ENCODE measurements at places on chromosomes 7 and 10.

DNA sequence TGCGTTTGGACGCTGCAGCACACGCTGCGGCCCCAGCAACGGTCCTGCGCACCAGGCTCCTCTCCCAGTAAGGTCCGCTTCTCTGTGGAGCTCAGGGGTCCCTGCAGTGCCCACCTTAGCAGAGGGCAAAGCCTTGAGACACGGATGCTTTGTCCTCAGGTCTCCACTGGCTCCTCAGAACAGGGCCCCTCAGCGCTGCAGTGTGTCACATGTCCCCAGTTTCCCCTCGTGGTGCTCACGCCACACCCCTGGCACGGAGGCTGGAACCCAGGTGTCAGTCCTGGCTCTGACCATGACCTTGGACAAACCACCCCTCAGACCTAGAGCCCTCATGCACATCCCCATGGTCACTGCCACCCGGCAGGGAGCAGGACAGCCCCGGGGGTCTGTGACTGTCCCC, 19.9 kb upstream of the GPER1 start:
- DNase-seq = no peak
- H3K4me1 ChIP-seq = peaks cover 7% of the 10 kb centered on the region
- H3K4me3 ChIP-seq = no peak overlapping the region
- no peaks in the 10 kb centered on the region for H3K36me3 ChIP-seq
- no peaks in the 10 kb centered on the region for H3K27me3 ChIP-seq
- no peak overlapping the region for H3K27ac ChIP-seq

DNA sequence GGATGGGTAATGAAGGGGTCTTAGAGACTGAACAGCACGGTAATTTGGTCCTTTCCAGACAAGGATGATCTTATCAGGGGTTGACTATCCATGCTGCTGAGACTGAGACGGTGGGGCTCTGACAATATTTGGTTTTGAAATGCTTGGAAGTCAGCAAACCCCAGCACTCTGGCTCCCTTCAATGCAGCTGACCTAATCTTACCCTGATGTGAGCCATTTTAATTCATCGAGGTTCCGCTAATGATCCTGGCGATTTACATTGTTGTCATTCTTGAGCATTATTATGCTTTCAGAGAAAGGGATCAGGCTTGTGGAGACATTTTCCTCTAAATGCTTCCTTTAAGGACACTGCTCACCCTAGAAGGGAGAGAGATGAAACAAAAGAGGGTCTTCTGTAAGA, 114.6 kb upstream of the BMPER start:
- 0 out of 2 replicates have a peak, but pooled peaks cover 2% of the 10 kb centered on the region for H3K27me3 ChIP-seq
- no peak overlapping the region for H3K4me3 ChIP-seq
- no peak overlapping the region for H3K27ac ChIP-seq
- no peak for DNase-seq
- H3K4me1 ChIP-seq = no peaks in the 10 kb centered on the region
- no peaks in the 10 kb centered on the region for H3K36me3 ChIP-seq

DNA sequence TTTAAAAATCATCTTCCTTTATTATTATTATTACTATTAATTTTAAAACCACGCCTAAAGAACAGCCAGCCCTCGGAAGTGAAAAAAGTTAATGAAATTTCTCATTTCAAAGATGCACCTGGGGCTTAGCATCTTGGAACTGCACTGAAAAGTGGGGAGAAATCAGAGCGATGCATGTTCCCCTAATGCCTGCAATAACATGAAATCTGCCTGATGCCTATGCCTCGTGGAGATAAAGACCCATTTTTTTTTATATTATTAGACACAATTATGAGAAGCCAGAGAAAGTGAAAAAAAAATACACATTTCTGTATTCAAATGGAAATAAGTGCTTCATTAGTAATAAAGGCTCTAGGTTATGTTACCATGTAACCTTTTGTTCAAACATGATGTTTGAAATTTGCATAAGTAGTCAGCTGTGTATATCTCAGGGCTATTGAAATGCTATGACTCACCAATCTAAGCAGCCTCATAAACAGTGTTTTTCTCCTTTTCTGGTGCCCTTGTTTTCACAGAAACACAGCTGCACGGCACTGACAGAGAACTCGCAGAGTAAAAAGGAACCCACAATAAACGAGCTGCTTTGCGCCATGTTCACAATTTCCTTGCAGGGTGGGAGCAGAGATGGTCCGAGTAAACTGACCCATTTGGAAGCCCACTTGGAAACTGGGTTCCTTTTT, 175.8 kb upstream of the PRKCQ start:
- peaks cover 25% of the 10 kb centered on the region for H3K4me1 ChIP-seq
- no peak overlapping the region for H3K27ac ChIP-seq
- DNase-seq = no peak
- no peaks in the 10 kb centered on the region for H3K36me3 ChIP-seq

DNA sequence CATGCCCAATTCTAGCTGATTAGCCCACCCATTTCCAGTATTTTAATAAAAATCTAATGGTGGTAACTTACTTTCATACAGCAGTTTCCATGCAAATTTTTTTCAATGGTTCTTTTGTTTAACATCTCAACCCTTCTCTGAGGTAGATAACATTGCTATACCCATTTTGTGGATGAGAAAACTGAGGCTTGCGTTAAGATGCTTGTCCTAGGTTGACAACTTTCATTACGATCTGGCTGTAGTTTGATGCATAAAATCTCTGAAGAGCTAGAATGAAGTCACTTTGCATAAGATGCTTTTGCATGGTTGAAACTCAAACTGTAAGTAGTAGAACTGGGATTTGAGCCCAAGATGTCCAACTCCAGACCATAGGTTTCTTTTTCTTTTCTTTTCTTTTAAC, 309.5 kb upstream of the PODXL start:
- H3K27ac ChIP-seq = no peak overlapping the region
- no peak overlapping the region for H3K4me3 ChIP-seq
- peaks cover 20% of the 10 kb centered on the region for H3K4me1 ChIP-seq
- H3K27me3 ChIP-seq = no peaks in the 10 kb centered on the region

GRCh38 chr10:86674912-86675311, 6.6 kb downstream of the LDB3 start:
- H3K27me3 ChIP-seq = no peaks in the 10 kb centered on the region
- DNase-seq = no peak
- no peak overlapping the region for H3K27ac ChIP-seq
- H3K4me3 ChIP-seq = no peak overlapping the region
- H3K4me1 ChIP-seq = no peaks in the 10 kb centered on the region
- no peaks in the 10 kb centered on the region for H3K36me3 ChIP-seq

- H3K4me3 ChIP-seq = no peak overlapping the region
- H3K36me3 ChIP-seq = no peaks in the 10 kb centered on the region
- DNase-seq = no peak
- peaks cover 44% of the 10 kb centered on the region for H3K27me3 ChIP-seq
- no peaks in the 10 kb centered on the region for H3K4me1 ChIP-seq
These were observed 70.8 kb upstream of the FAM204A start for GRCh38 chr10:118412932-118413331.

- no peak for DNase-seq
- H3K4me3 ChIP-seq = peak overlapping the region; percentile 62
- H3K4me1 ChIP-seq = peaks cover 36% of the 10 kb centered on the region
- H3K27ac ChIP-seq = peak overlapping the region; percentile 60
These were observed 779 bp downstream of the NFKB2 start for GRCh38 chr10:102396317-102396650.

- no peaks in the 10 kb centered on the region for H3K4me1 ChIP-seq
- no peak overlapping the region for H3K27ac ChIP-seq
- DNase-seq = no peak
- no peaks in the 10 kb centered on the region for H3K27me3 ChIP-seq
These were observed 149.7 kb downstream of the NPSR1 start for GRCh38 chr7:34807548-34808340.

DNA sequence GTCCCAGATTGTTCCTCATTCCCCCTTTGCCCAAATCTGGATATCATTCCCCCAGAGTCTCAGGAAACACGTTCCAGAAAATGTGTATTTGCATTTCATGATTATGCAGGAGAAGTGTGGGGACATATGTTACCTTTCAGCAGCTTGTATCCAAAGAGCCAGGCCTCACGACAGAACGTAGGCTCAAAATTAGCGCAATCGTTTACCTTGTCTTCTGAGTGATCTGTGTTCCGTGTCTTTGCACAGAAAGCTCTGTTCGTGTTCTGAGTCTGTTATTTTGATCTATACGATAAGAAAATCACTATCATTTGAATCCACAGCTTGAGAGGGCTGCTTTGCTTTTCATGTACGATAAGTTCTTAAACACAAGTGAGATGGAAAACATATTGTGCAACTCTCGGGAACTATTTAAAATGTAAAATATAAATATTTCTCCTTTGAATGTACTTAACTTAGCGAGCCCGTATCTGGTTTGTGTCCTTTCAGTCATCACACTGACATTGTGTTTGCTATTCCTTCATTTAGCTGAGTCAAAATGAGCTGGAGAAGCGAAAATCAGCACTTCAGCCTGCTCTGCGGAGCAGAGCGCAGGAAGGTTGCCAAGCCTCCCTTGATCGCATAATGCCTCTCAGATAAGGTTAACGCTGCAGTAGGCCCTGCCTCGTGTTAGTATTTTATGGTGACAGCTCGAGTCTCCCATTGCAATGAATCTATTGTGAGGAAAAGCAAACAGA, 80.2 kb upstream of the CACNB2 start:
- H3K36me3 ChIP-seq = no peaks in the 10 kb centered on the region
- H3K27ac ChIP-seq = no peak overlapping the region
- H3K4me3 ChIP-seq = no peak overlapping the region
- DNase-seq = no peak
- no peaks in the 10 kb centered on the region for H3K27me3 ChIP-seq

DNA sequence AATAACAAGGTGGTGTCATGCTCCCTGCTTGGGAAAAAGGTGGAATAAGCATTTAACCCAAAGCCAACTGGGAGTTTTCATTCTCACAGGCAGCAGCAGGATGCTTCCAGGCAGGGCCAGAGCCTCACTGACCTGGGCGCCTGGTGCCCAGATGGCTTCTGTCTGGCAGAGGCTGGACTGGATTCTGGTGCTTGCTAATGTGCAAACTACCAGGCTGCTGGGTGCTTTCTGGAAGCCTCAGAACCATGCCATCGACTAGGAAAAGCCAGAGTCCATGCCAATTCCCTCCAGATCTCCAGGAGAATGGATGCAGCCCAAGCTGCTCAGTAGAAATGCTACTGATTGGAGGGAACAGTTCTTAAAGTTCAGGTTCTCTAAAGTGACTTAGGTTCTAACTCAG, 36.2 kb downstream of the VIPR2 start:
- H3K4me3 ChIP-seq = no peak overlapping the region
- DNase-seq = no peak
- H3K27ac ChIP-seq = no peak overlapping the region
- no peaks in the 10 kb centered on the region for H3K36me3 ChIP-seq

- no peak overlapping the region for H3K27ac ChIP-seq
- H3K4me1 ChIP-seq = no peaks in the 10 kb centered on the region
- H3K36me3 ChIP-seq = no peaks in the 10 kb centered on the region
- no peak for DNase-seq
These were observed 34.0 kb downstream of the IMMP2L start for GRCh38 chr7:111528331-111528730.

DNA sequence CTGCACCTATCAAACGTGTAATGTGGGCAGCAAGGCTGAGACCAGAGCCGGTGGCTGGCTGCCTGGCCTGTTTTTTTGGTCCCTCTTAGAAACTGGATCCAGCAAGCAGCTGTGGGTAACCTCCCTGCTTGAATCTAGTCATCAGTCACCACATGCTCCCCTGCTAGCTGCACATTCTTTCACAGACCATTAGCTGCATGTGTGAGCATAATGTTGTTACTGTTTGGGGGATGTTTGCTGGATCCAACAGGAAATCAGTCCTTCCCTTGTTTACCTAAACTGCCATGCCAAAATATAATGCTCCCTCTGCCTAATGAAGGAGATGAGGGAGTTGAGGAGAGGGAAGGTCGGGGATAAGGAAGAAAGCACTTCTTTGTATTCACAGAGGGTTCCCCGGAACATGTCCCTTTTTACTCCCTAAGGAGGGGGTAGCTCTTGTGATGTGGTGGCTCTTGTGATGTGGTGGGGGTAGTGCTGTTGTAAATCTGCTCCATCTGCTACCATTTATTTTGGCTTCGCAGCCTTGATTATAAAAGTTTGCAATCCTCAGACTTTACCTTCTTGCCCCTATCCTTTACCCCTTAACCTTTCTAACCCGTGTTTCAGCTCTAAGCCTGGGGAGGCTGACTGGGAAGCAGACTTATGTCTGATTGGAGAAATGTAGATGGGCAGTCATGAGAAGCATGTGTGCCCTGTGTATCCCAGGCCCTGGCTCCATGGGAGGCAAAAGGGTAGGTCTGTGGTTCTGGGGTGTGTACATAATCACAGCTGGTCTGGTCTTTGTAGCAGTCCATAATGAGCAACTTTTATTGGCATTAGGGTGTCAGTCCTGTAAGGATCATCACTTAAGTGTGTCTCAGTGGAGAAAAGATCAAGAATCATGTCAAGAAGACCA, 20.8 kb downstream of the LOXL4 start:
- no peak overlapping the region for H3K4me3 ChIP-seq
- no peak for DNase-seq
- H3K36me3 ChIP-seq = peaks cover 37% of the 10 kb centered on the region
- peaks cover 5% of the 10 kb centered on the region for H3K4me1 ChIP-seq
- no peak overlapping the region for H3K27ac ChIP-seq

DNA sequence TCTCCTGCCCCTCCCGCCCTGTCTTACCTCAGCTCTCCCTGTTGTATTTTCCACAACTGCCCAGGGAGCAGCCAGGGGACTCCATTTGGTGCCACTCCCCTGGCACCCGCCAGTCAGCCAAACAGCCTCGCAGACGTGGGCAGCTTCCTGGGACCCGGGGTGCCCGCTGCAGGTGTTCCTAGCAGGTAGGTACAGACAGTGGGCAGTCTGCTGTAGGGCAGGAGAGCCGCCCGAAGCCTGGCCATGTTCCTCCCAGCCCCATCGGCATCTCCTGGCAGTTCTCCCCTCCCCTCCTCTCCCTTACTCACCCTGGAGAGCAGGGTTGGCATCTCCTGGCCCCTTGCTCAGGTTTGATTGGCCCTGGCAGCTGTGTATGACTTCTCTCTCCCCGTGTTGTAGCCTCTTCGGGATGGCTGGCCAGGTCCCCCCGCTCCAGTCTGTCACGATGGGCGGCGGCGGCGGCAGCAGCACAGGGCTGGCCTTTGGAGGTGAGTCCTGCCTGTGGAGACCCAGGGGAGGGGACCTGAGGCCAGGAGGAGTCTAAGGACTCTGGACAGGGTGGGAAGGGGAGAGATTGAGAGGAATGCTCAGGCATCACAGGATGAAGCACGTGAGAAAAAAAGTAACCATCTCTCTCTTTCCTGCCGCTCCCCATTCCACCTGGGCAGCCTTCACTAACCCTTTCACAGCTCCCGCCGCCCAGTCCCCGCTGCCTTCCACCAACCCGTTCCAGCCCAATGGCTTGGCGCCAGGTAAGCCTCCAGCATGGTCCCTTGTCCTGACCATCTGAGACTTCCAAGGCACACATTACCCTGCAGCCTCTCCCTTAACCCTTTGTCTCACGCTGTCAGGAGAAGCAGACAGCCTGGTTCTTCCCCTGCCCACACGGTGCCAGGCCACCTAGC, 11.3 kb downstream of the SAP25 start:
- H3K27ac ChIP-seq = no peak overlapping the region
- H3K27me3 ChIP-seq = no peaks in the 10 kb centered on the region
- peaks cover 41% of the 10 kb centered on the region for H3K36me3 ChIP-seq
- 0 out of 2 replicates have a peak, but pooled peaks cover 3% of the 10 kb centered on the region for H3K4me1 ChIP-seq
- H3K4me3 ChIP-seq = no peak overlapping the region
